Fibroblast of lung (primary cell): ENCODE measurements at places on chromosomes 1 and 21.

- no peak for DNase-seq
Measured at GRCh38 chr1:70809069-70809468, 238.5 kb downstream of the PTGER3 start.

- DNase-seq: peak; percentile 83
Measured at GRCh38 chr1:217076902-217077301, 353.7 kb upstream of the ESRRG start.

DNA sequence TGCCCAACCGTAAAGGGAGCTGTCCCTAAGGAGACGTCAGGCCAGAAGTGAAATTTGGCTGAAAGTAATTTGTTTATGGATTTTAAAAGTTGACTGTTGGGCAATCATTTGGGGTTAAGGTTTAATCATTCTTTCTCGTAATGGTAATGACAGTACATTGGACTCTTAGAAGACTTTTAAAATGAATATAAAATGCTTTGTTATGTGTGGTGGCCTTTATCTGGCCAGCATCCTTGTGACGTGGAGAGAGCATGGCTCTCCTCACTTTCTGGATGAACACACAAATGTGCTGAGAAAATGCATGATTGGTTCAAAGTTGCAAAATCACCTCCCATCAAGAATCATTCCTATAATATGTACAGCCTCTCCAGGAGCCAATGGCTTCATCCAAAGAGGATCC lies 160.2 kb downstream of the DHRS3 start:
- DNase-seq: peak; percentile 86

DNA sequence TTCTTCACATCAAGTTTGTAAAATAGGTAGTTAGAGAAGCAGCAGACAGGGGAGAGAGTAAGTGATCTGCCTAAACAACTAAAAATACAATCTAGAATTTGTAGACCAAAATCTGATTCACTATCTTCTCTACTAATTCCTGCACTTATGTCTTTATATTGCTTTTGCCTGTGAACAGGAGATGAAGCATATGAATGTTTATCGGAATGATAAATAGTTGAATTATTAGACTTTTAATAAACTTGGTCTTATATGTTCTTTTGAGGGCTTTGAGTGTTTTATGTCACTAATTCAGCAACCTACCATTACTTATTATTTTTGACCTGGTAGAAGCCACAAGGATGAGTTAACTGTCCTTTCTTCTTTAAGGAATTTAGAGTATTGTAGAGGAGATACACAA lies 2.3 kb downstream of the DESI2 start:
- DNase-seq: no peak

- no peak for DNase-seq
Measured at GRCh38 chr1:5410652-5411051, 581.6 kb downstream of the NPHP4 start.

GRCh38 chr1:17356387-17357026 lies 15.5 kb upstream of the PADI6 start:
- DNase-seq: no peak

GRCh38 chr1:51928896-51929295 lies 50.4 kb upstream of the NRDC start:
- no peak for DNase-seq

- DNase-seq: peak; percentile 78
Measured at GRCh38 chr1:89962024-89962741, 32.7 kb upstream of the ZNF326 start.

DNA sequence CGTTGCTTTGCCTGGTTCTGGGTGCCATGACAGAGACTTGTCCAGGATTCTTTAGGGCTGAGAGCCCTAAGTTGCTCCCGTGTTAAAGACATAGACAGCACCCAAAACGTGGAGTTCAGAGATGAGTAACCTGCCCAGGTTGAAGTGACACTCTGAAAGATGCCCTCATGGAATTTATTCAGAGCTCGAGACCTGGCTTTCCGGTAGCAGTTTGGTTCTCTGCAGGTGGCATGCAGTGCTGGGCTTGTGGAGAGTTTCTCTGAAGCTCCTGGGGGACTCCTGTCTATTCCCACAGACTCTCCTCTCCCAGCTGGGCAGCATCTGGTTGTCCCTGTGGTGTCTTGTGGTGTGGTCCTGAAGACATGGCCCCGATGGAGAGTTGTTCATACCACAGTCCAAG lies 241.0 kb downstream of the RHOU start:
- no peak for DNase-seq

- no peak for DNase-seq
Measured at GRCh38 chr1:215032911-215033526, 49.5 kb upstream of the KCNK2 start.

DNA sequence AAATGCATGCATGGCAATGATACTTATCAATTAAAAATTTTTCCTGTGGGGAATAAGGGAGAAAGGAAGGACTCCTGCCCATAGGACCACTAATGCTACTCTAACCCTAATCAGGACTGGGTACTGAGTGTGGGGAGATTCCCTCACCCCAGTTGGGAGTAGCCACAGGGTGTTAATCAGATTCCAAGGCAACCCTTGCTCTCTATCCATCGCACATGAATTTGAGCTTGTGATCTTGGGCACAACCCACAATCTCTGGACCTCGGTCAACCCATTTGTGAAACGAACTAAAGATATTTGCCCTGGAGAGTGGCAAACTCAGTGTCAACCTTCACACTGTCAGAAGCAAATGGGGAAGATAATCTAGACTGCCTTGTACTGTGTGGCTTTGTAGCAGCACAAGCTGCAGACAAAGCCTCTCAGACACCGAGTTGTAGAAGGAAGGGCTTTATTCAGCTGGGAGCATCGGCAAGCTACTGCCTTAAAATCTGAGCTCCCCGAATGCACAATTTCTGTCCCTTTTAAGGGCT lies 69.5 kb downstream of the SERINC2 start:
- DNase-seq: no peak
